ENCODE measurements at places on chromosomes 5 and 9.

DNA sequence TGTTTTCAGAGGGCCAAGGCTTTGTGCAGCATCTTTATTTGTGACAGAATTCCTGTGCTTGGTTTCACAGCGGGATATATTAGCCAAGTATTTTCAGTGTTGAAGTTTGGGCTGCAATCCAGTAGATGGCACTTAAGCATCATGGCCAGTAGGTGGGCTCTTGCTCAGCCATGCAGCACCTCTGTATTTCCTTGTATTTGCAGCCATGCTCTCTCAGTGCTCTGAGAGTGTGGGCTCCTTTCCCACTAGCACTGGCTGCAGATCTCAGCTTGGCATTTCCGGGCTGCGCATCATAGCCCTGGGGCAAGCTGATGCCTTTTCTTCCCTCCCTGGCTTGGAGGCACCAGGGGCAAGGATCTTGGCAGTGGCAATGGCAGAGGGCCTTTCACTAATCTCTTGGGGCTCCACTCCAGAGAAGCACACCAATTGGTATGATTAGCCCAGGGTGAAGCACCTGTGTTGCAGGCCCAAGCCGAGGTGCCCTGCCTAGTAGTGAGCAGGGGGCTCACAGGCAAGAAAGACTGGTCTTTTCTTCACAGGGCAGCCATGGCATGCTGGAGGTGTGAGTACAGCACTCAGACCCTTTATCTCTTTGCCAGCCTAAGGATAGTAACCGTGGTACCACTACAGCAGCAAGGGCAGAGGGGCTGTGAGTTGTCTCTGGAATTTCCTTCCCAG is 48.3 kb downstream of the SLCO6A1 start:
- ATAC-seq, result no peak

- no peak for ATAC-seq
Observed at GRCh38 chr5:147759441-147759840, 23.1 kb downstream of the JAKMIP2 start.

DNA sequence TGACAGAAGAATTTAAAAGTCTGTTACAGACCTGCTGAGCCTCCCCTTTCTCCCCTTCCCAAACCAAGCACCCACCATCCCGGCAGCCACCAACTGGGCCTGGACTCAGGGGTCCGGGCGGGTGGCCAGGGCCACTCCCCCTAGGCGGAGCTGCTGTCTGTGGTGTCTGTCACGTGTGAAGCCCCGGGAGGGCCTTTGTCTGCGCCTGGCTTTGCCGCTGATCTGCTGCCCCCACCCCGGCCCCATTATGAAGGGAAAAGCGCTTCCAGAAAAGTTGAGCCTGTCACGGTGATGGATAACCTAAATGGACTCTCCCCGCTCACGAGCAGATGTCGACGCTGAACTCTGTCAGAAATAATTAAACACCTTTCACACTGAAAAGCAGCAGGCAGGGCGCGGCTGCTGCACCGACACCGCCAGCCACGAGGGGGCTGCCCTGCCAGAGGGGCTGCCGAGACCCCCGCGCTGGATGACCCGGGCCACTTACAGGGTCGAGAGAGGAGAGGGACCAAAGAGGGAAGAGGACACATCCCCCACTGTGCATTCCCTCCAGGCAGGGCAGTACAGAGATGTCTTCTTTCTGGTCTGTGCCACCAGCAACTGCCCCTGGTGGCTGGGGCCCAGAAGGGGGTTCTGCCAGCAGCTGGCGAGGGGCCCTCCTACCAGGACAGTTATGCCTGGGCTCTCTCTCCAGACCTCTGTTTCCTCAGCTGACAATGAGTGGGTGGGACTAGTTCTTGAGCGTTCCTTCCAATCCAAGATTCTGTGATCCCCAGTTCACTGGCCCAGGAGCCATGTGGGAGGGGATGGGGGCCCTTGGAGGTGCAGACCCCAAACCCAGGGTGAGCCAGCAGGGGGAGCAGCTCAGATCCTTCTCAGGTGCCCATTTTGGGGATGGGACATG is 36.0 kb upstream of the BARHL1 start:
- ATAC-seq, result no peak

DNA sequence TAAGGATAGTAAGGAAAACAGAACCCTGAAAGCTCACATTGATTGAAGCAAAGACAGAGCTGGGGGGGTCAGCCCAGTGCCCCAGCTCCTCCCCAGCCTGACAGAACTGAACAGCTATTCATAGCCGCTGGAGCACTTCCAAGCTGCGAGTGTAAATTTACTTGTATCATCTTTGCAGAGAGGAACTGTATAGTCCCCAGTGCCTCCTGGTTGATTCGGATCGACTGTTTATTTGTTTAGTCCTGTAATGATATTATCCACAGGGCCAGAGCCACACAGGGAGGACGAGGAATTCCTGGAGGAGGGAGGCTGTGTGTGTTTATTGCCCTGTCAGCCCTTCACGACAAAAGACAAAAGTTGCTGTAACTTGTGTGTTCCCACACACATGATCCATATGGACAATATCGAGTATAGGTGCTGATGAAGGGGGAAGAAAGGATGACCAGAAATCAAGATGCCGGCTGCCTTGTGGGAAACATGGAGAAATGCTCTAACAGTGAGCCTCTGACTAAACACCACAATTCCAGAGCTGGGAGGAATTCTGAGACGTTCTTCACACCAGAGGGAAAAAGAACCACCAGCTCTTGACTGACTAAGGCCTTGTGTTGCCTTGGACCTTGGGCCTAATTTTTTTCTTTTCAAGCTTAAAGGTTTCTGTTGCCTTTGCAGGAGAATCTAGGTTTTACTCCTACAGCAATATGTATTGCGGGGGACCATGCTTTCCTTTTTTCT is 31.1 kb downstream of the FOXD1 start:
- ATAC-seq, result no peak

GRCh38 chr9:4666042-4666699 is at the start of gene SPATA6L:
TSS of gene SPATA6L (minus strand) at chr9:4666480. CDS start at chr9:4666250, 230 bp downstream.
- peak; percentile 38 for ATAC-seq

- ATAC-seq, result no peak
Observed at GRCh38 chr5:167710444-167711073, 580.9 kb upstream of the WWC1 start.

GRCh38 chr9:129523943-129524581 is 96.8 kb downstream of the C9orf50 start:
- ATAC-seq, result no peak

- peak; percentile 96 for ATAC-seq
Observed at GRCh38 chr5:95591490-95591901, 28.4 kb upstream of the GPR150 start.

DNA sequence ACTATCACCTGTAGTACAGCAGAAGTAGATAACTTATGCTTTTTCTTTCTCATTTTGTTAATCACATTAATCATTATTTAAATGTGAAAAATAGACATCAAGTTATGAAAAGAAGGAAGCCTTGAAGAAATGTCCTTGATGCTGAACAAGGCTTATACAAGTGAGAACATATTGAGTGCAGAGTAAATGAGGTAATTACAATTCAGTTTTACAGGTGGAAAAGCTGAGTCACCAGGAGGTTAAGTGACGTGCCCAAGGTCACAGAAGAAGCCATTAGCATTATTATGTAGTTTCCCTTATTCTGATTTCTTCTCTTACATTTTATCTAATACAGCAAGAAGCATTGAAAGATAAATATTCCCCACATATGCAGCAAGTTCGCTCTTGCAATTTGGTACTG is 998.5 kb upstream of the CDH6 start:
- ATAC-seq, result no peak

- no peak for ATAC-seq
Observed at GRCh38 chr9:115986508-115986907, 167.1 kb upstream of the PAPPA start.

DNA sequence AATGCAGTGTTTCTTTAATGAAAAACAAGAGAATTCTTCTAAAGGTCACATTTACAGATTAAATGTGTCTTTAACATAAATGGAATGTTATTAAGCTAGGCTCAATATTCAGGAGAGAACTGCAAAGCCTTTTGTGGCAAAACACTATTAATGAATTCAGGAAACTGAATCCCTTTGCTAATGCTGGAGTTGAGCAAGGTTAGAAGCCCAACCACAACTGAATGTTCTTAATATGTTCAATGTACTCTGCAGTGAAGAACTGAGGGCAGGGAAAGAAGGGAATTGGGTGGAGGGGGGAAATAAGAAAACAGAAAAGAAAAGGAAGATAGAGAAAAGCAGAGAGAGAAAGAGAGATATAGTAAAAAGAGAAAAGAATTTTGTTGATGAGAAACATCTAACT is 276.7 kb upstream of the TMEM161B start:
- no peak for ATAC-seq

DNA sequence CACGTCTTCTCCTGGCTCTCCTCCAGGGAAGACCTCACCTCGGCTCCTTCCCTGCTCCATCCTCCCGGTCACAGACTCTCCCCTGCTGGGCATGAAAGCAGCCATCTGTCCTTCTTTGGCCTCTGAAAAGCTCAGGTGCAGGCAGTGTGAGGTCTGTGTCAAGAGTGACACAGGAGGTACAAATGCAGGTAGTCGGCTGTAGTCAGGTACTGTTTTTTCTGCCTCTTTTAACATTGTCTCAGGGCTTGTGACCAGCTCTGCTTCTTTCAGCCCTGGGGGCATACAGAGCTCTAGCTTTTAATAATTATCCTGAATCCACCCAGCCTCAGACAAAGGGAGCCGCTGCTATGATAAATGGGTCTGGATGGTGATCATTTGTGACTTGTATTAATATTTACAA is 46.4 kb downstream of the C5orf15 start:
- no peak for ATAC-seq

DNA sequence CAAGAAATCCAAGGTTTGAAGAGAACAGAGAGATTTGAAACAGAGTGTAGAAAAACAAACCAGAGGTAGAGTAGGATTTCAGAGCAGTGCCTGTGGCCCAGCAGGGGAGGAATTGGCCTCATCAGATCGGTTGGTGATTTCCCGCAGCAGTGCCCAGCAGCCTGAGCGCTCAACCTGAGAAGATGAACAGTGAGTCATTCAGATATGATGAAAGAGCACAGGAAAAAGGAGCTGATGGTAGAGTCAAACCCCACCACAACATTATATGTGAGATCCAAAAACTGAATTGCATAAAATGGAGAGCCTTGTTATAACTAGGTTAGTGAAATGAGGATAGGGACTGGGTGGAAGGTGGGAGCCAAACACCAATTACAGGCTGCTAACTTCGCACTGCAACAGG is 248.9 kb downstream of the PIK3R1 start:
- ATAC-seq, result peak; percentile 98

DNA sequence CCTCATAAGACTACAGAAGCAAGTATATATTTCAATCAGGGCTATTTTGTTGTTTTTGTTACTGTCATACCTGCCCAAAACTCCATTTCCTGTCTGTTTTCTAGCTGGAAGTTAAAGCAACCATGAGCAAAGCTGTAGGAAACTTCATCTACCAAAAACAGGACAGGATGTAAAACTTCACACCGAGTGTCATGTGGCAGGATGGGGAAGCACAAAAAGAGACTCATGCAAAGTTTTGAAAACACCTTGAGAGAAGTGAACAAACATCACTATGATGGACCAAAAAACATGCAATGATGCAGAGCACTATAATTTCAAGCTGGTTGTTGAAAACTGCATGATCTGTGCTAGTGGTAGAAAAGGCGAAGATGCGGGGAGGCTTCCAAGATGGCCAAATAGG is 6.3 kb upstream of the GZMA start:
- ATAC-seq, result peak; percentile 64

- ATAC-seq, result no peak
Observed at GRCh38 chr9:77944556-77945243, 86.9 kb downstream of the GNAQ start.

GRCh38 chr9:96136992-96137670 is 164.8 kb downstream of the HSD17B3 start:
- ATAC-seq, result peak; percentile 50

Measured in activated T-helper 17 cell treated with anti-CD3 and anti-CD28 coated beads, Interleukin-2, amount 50 U/mL, for 72 hours (primary cell).